Right cardiac atrium (tissue), 5 donors: ENCODE measurements at places on chromosomes 16 and 17. TPM values are rescaled to one million over a fixed set of nuclear protein-coding genes. Genes with fewer than 3 reads are reported as not detected.

Gene HBA2
- 42.6 TPM for total RNA-seq

Gene NDE1
- total RNA-seq, result 14.9 TPM

Gene MLX
- 46.9 TPM for total RNA-seq

Gene ENDOV
- 11.9 TPM for total RNA-seq

Gene ZG16
- total RNA-seq, result not detected

Gene TBC1D26
- total RNA-seq, result not detected

Gene ACSM5
- total RNA-seq, result 12.5 TPM

Gene ITPRIPL2
- 16.9 TPM for total RNA-seq

- DNase-seq, result peak; percentile 46
These were observed 265.5 kb downstream of the PARN start for GRCh38 chr16:14364386-14365199.

- peak; percentile 31 for DNase-seq
These were observed 339.0 kb downstream of the MAF start for GRCh38 chr16:79261481-79261940.

- no peak for DNase-seq
These were observed 1.3 kb downstream of the ARRB2 start for GRCh38 chr17:4711661-4712181.

- DNase-seq, result peak; percentile 75
These were observed 18.8 kb upstream of the GAA start for GRCh38 chr17:80082403-80083135.

GRCh38 chr16:84581158-84581557 lies 36.7 kb downstream of the COTL1 start:
- DNase-seq, result no peak

GRCh38 chr16:212999-213398 lies 16.2 kb downstream of the LUC7L start:
- no peak for DNase-seq

DNA sequence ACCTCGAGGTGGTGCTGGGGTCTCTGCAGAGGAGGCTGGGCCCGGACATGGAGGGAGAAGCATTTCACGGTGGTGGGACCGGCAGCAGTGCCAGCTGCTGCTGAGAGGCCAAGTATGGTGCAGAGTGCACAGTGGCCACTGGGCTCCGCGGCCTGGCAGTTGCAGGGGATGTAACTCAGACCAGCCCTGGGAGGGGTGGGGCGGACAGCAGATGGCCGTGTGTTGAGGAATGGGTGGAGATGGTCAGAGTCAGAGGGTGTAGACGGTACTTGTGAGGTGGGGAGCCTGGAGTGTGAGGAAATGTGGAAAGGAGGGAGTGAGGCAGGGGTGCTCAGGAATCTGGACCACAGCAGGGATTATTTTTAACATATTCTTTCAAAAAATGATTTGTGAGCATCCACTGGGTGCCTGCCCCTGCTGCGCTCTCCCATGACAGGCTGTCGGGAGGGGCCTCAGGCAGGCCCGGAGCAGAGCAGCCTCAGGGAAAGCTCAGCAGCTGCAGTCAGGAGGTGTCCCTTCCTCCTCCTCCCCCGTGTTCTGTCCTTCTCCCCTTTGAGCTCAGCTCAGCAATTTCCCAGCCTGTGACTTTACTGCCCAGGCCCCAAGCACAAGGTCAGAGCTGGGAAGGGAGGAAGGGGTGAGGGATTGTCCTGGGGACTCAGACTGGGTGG lies 113.1 kb downstream of the RAP1GAP2 start:
- DNase-seq, result no peak

DNA sequence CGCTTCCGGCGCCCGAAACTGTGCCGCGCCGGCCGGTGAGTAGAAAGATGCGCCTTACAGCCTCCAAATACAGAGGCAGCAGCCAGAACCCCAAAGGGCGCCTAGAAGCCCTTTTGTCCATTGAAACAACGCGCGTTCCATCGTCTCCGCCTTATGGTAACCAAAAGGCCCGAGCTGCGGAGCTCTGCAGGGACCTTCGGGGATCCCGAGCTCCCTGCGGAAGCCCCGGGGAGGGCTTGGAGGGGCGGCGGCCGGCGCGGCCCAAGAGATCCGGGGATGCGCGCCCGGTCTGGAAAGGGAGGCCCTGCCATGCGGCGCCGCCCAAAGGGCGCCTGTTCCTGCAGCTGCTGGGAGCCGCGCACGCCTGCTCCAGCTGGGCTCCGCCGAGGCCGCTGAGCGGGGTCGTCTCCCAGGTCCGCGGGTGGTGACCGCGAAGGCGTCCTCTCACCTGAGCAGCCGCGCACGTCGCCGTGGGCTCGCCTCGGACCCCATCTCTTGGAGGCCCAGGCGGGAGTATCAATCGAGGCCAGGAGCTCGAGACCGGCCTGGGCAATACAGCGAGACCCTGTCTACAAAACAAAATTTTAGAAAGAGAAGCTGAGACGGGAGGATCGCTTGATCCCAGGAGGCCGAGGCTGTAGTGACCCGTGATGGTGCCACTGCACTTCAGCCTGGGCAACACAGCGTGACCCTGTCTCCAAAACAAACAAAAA lies 742 bp upstream of the FBXO31 start:
- peak; percentile 87 for DNase-seq

- no peak for DNase-seq
These were observed 1491.4 kb upstream of the GOT2 start for GRCh38 chr16:60225541-60225940.

- peak; percentile 89 for DNase-seq
These were observed 219.2 kb downstream of the RBFOX3 start for GRCh38 chr17:79391376-79392233.

DNA sequence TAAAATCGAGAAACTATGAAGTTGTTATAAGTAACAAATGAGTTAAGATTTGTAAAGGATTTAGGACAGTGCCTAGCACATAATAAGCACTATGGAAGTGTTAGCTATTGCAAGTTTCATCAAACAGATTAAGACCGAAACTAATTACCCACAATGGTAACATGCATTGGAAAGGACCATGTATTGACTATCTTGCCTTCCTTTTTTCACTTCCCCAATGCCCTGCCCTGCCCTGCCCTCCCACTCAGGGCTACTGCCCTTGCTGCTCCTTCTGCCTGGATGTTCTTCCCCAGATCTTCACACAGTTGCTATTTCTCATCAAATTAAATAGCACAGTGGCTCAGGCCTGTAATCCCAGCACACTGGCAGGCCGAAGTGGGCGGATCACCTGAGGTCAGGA lies 202.1 kb upstream of the PSMD7 start:
- DNase-seq, result no peak

GRCh38 chr16:30473231-30474073 lies 910 bp downstream of the ITGAL start:
- DNase-seq, result peak; percentile 58

- DNase-seq, result no peak
These were observed 62.1 kb downstream of the EPN2 start for GRCh38 chr17:19299214-19299747.

DNA sequence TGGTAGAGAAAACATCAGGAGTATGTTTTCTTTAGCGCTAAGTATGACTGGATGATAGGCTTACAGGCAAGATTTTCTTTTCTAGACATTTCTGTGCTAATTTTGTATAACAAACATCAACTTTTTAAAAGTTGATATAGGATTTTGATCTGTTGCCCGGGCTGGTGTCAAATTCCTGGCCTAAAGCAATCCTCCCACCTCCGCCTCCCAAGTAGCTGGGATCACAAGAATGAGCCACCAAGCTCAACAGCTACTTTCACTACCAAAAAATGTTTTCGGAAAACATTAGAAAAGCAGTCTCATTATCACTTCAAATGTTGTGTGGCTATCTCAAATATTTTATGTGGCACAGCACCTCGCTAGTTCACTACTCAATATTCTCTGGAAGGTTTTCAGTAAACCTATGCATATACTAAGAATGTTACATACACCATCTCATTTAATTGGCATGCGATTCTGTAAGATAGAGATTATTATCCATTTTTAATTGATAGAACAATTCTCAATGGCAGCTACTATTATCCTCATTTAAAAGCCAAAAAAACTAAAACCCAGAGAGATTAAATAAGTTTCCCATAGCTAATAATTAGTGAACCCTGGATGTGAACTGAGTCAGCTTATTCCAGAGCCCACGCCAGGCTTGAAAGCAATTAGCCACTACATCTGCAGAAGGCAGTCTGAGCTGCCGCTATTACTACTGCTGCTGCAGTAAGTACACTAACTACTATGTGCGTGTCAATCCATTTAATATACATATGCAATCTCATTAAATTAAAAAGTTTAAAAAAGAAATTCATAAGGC lies 41.7 kb downstream of the CREBBP start:
- no peak for DNase-seq

- no peak for DNase-seq
These were observed 21.6 kb upstream of the ENDOV start for GRCh38 chr17:80393241-80393890.

- DNase-seq, result no peak
These were observed 96.1 kb downstream of the KCNJ2 start for GRCh38 chr17:70265471-70265870.

DNA sequence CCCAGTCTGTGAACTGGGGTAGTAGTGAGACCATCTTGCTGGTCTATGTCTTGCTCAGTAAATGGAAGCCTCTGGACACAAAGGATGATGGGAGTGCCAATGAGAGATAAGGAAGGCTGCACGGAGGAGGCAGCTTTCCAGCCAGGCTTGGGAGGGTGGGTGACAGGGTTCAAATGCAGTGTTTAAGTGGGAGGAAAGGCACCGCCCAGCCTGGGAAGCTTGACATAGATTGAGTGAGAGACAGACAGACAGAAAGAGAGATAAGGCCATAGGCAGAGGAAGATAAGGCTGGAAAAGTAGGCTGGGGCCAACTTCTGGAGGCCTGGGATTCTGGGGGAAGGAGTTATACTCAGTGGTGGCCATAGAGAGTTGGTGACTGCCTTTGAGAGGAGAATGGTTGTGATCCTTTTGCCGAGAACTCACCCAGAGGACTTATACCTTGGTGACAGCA lies 7.2 kb upstream of the COL1A1 start:
- no peak for DNase-seq

- DNase-seq, result peak; percentile 90
These were observed 15.7 kb downstream of the GJD3 start for GRCh38 chr17:40348562-40349476.

- no peak for DNase-seq
These were observed 131.8 kb downstream of the IRX5 start for GRCh38 chr16:55062442-55062841.

GRCh38 chr16:56933828-56934598 lies 2.1 kb downstream of the HERPUD1 start:
- DNase-seq, result no peak

DNA sequence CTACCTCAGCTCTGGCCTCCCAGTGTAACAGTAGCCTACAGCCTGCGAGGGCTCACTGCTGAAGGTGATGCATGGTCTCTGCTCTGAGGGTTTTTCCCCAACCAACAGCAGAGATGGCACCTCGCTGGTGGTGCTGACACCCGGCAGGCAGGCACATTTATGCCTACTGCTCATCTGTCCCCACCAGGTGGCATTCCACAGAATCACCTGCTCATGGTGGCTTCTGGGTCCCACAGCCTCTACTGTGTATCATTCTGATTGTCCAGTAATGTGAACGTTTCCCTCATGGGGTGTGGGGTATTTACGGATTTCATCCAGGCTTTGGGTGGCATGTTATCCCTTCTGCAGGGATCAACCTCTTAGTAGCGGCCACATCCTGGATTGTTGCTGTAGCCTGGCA lies 331.5 kb downstream of the SNX29 start:
- no peak for DNase-seq
